ENCODE measurements at places on chromosomes 2 and 18.

DNA sequence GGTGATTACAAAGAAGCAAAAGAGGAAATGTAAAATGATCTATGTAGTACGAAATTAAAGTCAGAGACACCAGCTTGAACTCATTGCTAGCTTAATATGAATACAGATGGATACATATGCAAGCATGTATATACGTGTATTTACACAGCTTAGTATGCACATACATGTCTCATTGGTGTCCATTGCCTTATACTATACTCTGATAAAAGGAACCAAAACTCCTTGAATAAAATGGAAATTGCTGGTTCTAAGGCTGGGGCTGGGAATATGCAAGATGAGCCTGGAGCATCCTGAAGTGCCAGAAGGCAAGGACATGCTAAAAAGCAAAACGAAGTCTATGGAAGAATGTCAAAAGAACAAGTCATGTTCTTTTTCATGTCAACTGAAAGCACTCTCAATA is 1424.4 kb upstream of the SLC39A10 start:
- DNase-seq, result no peak

DNA sequence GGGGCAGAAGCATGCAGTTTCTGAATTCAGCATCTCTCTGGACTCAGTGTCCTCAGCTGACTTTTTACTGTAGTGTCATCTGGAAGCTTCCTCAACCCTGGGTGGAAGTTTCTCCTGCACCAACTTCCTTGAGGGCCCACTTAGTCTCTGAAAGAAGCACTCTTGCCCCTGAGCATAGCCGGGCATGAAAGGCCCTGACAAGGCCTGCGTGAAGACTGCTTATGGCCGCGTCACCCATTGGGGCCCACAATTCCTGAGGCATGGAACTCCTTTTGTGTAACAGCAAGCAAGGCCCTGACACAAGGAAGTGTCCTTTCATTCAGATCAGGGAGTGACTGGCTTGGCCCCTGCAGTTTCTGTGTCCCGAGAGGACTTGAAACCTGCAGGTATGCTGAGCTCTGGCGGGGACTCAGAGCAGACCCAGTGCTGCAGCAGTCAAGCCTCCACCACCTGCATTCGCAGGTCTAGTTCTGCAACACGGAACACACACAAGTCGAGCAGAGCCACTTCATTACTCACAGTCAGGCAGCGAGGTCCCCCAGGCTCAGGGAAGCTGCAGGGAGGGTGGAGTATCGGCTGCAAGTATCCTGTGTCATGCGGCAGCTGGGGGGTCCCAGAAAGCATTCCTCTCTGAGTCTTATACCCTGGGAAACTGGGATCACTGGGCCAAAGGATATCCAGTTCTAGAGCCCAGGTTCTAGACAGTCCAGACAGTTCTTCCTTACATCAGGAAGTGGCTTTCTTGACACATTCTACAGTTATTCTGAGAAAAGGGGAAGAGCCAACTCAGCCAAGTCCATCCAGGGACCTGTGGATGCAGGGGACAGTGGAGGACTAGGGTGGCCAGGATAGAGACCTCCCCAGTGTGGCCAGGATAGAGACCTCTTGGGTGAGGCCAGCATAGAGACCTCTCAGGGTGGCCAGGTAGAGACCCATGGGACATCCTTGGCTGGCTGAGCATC is 35.6 kb upstream of the PRLH start:
- no peak for DNase-seq

- no peak for DNase-seq
Observed at GRCh38 chr2:33069894-33070651, 123.3 kb downstream of the LTBP1 start.

GRCh38 chr18:23924813-23925212 is 89.7 kb upstream of the TTC39C start:
- no peak for DNase-seq

DNA sequence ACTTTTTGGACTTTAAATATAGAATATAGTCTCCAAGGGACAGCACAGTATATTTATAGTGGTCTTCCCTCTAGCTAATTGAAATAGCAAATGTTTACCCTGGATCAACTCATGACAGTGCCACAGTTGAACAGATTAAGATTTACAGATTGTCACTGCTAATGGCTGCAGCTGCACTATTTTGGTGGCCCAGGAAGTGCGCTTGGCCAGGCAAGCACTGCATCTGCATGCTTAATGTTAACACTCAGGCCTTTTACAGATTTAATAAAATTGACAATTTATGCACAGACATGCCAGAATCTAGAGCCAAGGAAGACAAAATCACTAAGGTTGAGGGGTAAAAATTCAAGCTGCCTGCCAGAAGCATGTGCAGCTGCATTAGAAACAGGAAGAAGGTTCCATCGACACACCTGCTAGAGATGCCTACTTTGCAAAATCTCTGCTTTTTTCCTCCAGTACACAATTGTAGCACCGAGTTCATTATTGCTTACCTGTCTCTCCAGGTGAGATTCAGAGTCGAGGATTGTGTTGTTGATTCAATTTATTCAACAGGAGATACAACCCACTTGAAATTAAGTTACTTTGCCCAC is 1042.3 kb upstream of the NRXN1 start:
- no peak for DNase-seq

GRCh38 chr2:55144922-55145820 is 86.9 kb downstream of the CLHC1 start:
- no peak for DNase-seq

GRCh38 chr2:233076749-233077148 is 16.6 kb downstream of the INPP5D start:
- no peak for DNase-seq

DNA sequence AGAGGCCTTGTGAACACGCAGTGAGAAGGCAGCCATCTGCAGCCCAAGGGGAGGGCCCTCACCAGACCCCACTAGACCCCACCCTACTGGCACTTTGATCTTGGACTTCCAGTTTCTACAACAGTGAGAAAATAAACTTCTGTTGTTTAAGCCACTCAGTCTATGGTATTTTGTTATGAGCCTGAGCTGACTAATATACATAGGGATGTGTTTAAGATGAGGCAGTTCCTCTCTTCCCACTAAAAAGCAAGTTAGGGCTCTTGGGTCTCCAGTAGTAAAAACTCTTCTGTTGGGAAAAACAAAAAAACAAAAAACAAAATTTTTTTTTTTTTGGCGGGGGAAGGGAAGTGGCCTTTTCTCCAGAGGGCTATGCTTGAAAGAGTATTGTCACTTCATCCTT is 233.2 kb upstream of the SMAD7 start:
- DNase-seq, result no peak

DNA sequence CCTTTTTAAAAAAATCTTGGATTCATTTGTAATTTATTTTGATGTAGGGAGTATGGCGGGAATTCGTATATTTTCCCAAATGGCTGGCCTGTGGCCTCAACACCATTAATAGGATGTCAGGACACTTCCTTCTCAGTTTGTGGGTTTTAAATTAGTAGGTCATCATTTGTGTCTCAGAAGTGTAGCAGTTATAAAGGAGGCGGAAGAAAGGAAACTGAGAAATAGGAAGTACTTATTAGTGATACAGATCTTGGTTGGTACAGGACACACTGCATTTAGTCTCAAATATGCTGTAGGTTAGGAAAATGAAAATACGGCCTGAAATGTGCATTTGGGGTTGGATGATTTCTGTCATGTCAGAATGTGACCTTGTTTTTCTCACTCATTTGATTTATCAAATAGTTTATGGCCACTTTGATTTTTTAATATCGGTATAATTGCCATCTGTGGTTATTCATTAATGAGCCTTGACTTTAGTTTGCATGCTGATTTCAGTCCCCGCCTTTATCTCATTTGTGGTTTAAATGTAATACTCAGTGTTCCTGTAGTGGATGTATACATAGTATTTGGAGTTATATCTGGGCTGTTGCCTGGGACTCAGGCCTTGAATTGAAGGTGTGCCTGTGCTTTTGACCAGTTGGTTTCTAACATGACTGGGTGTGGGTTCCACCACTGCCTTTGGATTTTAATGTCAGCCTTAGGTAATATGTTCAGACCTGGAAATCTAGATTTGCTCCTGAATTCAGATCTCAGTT is 31.4 kb downstream of the ZCCHC2 start:
- no peak for DNase-seq

- no peak for DNase-seq
Observed at GRCh38 chr2:62284980-62285379, 89.1 kb downstream of the B3GNT2 start.

- DNase-seq, result no peak
Observed at GRCh38 chr2:2879781-2880180, 497.8 kb downstream of the EIPR1 start.

Data from activated CD4-positive, alpha-beta T cell treated with anti-CD3 and anti-CD28 coated beads for 4 hours (primary cell).